ENCODE measurements at places on chromosomes 2 and 18.

GRCh38 chr2:152488075-152488474 lies 153.1 kb downstream of the FMNL2 start:
- no peak for DNase-seq

DNA sequence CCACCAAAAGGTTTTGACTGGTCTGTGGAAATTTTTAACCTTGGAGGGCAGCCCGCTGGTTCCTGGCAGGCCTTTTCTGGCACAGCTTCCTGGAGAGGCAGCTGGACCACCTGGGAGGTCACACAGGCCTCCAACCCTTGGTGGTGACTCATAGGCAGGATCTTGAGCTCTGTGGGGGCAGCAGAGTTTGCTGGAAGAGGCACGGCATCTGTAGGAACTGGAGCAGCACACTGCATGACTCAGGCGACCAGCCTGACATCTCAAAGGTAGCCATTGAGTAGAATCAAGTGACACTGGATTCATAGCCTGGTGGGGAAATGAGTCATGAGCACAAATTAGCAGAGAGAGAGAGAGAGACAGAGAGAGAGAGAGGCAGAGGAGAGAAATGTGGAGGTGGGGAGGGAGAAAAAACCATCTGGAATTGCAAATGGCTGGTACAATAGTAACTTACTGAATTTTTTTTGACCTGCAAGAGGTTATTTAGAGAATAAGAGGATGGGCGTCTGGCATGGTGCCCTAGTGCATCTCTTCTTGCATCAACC lies 57.4 kb downstream of the TRPM8 start:
- peak; percentile 83 for DNase-seq

DNA sequence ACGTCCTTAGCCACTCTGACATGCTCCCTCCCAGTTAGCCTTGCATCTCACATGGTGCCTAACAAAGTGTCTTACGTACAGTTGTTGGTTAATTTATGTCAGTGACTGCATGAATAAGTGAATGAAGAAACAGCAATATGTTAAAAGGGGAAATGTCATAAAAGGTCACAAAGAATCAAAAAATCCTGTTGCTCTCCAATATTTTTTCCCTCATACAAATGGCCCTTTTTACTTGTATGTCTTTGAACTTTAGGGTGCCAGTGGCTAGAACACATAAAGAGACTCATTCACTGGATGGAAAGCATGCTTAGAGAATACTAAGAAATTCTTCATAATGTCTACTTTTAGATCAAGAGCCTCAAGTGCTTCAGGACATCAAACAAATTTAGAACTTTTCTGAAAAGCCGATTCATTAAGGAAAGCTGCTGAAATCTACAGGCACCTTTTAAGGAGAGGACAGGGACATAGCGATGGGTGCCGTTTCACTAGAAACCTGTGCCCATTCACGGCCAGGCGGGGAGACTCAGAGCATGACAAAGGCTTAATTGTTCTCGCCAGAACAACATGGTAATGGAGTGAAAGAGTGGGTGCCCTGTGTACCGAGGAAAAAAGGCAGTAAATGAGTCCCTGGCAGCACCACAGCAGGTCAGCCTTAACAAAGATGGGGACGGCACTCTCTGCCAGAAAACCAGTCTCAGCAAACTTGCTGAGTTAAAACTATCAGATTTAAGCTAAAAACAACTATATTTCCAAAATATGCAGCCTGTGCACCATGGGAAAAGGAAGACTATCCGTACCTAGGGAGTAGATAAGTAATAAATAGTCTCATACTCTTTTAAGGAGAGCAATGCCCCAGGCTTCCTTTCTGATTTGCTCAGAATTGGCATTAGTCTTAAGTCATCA lies 71.6 kb upstream of the SPTBN1 start:
- no peak for DNase-seq

DNA sequence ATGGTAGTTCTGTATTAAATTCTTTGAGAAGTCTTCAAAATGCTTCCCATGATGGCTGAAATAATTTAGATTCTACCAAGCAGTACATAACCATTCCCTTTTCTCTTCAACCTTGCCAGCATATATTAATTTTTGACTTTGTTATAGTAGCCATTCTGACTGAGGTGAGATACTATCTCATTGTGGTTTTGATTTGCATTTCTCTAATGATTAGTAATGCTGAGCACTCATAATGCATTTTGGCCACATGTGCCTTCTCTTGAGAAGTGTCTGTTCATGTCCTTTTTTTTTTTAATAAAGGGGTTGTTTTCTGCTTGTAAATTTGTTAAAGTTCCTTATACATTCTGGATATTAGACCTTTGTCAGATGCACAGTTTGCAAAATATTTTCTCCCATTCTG lies 173.9 kb downstream of the CALCRL start:
- no peak for DNase-seq

DNA sequence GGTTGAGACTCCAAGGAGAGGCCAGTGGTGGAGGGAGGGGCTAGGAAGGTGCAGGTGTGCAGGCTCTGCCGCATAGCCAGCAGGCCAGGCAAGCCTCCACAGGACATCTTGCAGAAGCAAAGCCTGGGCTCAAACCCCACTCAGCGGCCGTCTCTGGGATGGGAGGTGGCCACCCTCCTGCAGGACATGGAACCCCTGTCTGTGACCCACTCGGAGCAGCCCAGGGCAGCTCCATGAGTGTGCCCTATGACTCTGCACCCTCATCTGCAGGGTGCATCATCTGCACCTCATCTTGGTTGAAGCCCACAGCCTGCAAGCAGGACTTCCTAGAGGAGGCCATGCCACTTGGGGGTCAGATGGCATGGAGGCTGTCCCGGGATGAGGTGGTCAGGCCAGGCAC lies 46.3 kb downstream of the GPC1 start:
- DNase-seq = no peak

DNA sequence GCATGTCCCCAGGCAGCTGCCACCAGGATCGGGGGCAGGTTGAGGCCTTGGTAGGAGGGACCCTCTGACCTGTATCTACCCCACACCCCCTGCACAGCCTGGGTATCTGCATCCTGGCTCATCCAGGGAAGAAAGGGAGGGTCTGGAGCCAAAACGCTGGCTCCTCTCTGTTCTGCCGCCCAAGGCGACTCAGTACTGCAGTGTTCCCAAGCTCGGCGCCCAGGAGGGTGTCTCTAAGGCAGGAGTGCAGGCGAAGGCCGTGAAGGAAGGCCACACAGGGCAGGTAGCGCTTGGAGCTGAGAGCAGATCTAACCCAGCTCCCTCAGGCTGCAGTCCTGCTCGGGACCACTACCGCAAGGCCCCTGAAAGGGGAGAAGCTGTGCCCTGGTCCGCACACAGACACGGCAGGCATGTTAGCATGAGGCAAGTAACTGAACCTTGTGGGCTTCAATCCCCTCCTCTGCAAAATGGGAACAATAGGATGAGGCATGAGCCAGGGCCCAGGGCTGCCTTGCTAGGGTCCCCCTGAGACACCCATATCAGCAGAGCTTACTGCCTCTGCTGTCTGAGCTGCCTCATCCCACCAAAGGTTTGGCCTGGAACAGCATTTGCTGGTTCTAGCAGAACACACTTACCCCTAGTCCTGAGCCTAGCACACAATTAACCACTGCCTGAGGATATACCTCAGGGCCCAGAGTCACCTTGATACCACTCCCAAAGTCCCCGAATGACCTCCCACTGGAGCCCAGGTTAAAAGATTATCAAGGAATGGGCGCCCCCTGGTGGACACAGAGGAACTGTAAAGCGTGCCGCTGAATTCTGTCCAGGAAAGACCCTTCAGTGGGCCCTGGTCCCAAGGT lies 6.5 kb downstream of the PTMA start:
- DNase-seq = peak; percentile 36

DNA sequence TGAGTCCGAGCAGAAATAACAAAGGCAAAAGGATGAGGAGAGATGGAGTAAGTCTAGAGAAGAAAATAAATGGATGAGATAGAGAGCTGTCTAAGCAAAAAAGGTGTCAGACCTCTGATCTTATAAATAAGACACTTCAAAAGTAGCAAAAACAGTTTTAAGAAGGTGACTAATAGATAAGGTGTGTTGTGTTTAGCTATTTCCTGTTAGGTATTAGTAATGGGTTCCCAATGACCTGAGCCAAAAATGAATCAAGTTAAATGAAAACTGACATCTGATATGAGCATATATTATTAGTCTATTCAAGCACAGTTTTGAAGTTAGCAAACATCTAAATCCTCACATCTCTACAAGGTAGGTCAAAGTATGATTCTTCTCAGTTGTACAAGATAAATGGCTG lies 10.6 kb downstream of the SUPT7L start:
- no peak for DNase-seq

GRCh38 chr2:237404413-237404812 lies 9.6 kb downstream of the COL6A3 start:
- no peak for DNase-seq

DNA sequence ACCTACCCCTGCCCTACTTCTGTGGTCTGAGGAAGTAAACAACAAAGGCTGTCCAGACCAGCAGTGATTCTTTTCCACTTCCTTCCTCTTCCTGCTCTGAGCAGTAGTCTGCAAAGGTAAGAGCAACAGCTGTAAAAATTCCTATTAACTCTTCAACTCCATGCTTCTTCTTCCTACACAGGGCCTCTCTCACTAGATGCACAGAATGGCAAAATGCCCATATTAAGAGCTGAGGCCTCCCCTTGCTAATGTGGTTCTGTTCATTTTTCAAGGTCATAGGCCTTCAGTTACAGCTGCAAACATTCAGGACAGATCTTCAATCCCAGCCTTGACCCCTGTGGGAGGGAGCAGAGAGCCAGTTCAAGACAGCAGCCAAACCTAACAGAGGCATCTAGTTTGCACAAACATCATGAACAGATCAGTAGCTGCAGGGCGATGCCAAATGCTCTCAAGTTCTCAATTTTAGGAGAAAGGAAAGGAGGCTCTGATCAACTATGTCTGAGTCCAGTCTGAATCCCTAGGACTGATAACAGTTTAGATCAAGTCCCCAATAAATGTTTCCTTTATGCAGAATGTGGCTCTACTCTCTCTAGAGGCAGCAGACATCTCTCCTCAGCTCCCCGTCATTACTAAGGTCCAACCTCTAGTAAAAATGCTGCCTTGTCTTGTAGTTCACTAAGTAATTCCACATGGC lies 20.9 kb downstream of the SLC40A1 start:
- DNase-seq = no peak

GRCh38 chr18:34322365-34323289 lies 97.9 kb upstream of the NOL4 start:
- no peak for DNase-seq

DNA sequence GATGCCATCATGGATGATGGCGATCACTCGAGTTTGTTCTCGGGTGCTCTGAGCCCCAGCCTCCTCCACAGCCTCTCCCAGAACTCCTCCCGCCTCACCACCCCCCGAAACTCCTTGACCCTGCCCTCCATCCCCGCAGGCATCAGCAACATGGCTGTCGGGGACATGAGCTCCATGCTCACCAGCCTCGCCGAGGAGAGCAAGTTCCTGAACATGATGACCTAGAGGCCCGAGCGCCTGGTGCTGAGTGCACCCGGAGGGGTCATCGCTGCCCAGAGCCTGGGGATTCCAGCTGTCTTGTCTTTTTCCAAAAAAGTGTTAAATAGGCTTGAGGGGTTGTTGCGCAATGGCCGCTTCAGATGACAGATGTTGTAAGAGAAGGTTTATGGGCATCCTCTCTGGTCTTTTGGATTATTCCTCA lies 254.8 kb downstream of the GLI2 start:
- no peak for DNase-seq

GRCh38 chr2:56743807-56744206 lies 560.0 kb downstream of the CCDC85A start:
- DNase-seq = no peak

DNA sequence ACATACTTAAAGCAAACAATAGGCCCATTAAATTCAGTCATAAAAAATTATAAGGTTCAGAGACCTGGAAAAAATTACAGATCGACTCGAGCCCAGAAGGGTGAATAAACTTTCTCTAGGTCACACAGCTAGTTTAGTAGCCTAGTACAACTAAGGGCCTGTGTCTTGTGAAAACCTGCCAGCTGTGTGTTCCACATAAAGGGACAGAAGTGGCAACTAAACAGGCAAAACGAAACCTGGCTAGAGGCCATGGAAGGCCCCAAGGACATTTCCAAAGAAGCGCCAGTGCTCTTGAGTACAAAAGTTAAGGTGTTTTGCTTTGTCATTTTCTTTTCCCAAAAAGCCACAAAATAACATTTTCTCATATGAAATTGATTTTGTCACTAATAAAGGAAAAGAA lies 164.9 kb downstream of the L3MBTL4 start:
- DNase-seq = no peak

DNA sequence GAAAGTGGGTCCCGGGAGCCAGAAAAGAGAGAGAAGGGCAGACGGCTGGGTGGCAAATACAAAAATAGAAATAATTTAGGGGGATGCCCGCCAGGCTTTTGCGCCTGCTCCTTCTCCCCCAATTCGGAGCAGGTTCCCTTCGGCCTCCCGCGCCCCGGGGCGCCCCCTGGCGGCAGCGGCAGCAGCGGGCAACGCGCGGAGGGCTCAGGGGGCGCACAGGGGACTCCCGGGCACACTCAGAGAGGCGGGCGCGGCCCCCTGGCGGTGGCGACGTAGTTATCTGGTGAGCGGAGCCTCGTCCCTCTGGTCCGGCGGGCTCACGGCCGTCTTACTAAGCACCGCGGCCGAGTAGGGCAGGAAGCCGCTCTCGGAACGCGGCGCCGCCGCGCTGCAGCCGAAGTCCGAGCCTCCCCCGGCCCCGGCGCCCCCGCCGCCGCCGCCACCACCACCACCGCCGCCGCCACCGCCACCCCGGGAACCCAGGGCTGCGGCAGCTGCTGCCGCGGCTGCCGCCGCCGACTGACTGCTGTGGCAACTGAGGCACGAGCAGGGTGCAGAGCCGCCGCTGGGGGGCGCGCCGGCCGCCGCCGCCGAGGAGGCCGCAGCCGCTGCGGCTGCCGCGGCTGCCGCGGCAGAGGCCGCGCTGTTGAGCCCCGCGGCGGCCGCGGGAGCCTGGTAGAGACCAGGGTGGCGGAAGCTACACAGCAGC lies 3.8 kb downstream of the EVX2 start:
- peak; percentile 55 for DNase-seq

DNA sequence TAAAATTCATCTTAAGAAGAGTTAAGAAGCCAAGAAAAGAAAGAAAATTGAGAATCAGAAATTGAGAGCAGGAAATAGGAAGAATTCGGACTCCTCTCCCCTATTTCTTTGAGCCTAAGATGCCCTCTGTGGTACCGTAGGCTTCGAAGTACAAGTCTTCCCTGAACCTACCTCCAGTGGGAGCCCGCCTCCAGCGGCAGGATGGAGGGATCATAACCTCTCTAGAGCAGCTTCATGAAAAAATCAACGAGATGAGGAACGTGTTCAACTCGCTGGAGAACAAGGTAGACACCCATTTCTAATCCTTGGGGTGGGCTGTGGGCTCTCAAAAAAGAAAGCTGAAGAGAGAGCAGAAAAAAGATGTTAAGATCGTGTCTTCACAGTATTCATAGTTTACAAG lies 36.3 kb downstream of the ARHGEF33 start:
- no peak for DNase-seq

DNA sequence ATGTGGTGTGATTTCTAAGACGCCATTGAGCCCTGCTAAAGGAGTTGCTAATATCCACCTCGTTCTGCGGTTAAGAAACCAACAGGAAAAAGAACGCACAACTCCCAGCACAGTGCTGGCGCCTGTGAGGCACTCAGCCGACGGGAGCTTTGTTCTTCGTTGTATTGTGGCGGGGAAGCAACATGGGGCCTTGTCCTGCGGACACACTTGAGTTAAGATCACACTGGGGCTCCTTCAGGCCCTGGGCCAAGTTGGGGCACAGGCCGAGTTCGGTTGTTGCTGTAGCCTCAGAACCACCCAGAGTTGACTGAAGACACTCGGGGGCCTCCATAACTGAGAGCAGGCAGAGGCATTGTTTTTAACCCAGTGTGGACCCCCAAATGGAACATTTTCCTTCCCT lies 30.6 kb upstream of the CD8A start:
- no peak for DNase-seq

- no peak for DNase-seq
Observed at GRCh38 chr2:75390169-75390568, 170.6 kb downstream of the EVA1A start.

GRCh38 chr2:25566694-25567093 lies 106.7 kb downstream of the DTNB start:
- DNase-seq = no peak
